Neural crest cell (in vitro differentiated cells): ENCODE measurements at places on chromosomes 1 and 21. TPM values are rescaled to one million over a fixed set of nuclear protein-coding genes. Genes with fewer than 3 reads are reported as not detected.

SLC1A7 gene
- total RNA-seq: not detected in 2 replicates

ID3 gene
- total RNA-seq: 36.2 and 40.9 TPM in 2 replicates

ANGPTL1 gene
- 0.21 and 0.96 TPM in 2 replicates for total RNA-seq

SMPDL3B gene
- total RNA-seq: not detected in 2 replicates

DMBX1 gene
- total RNA-seq: not detected in 2 replicates

HES3 gene
- 23.6 and 25.2 TPM in 2 replicates for total RNA-seq

CPLANE2 gene
- 11.4 and 11.8 TPM in 2 replicates for total RNA-seq

LIN9 gene
- 14.0 and 14.8 TPM in 2 replicates for total RNA-seq

FAM177B gene
- total RNA-seq: 0.47 TPM in 1 of 2 replicates, not detected in the other

SERPINC1 gene
- total RNA-seq: 0.18 TPM in 1 of 2 replicates, not detected in the other

- H3K4me3 ChIP-seq: no peak overlapping the region
- no peaks in the 10 kb centered on the region for H3K36me3 ChIP-seq
- H3K27ac ChIP-seq: no peak overlapping the region
- no peaks in the 10 kb centered on the region for H3K27me3 ChIP-seq
- H3K4me1 ChIP-seq: no peaks in the 10 kb centered on the region
Measured at GRCh38 chr1:89025928-89026327, 3.3 kb upstream of the GBP3 start.

DNA sequence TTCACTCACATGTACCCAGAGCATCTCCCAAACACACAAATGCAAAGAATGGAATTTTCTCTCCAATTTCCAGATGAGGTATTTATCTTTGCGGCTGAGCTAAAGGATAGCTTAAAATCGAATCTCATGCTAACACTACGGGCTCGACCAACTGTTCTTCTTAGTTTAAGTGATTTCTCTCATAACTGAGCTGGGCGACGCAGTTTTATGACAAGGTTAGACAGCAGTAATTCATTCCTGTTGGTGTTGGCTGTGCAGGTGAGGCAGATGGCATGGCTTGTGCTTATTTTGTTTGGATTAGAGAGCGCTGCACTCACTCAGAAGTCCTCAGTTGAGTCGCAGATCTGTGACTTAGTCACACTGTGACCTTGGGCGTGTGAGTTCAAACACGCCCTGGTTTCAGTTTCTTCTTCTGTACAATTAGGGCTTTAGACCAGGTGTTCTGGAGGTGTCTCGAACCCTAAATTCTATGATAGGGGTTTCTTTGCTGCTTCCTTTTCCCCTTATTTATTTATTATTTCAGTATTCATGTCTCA, 41.5 kb upstream of the MRPS6 start:
- no peak for DNase-seq
- peaks cover 8% of the 10 kb centered on the region for H3K4me1 ChIP-seq
- H3K27ac ChIP-seq: no peak overlapping the region
- no peak overlapping the region for H3K4me3 ChIP-seq

GRCh38 chr1:73537400-73537799, 660.6 kb downstream of the LRRIQ3 start:
- peaks cover 10% of the 10 kb centered on the region for H3K36me3 ChIP-seq
- DNase-seq: no peak
- no peak overlapping the region for H3K27ac ChIP-seq
- H3K4me3 ChIP-seq: no peak overlapping the region

DNA sequence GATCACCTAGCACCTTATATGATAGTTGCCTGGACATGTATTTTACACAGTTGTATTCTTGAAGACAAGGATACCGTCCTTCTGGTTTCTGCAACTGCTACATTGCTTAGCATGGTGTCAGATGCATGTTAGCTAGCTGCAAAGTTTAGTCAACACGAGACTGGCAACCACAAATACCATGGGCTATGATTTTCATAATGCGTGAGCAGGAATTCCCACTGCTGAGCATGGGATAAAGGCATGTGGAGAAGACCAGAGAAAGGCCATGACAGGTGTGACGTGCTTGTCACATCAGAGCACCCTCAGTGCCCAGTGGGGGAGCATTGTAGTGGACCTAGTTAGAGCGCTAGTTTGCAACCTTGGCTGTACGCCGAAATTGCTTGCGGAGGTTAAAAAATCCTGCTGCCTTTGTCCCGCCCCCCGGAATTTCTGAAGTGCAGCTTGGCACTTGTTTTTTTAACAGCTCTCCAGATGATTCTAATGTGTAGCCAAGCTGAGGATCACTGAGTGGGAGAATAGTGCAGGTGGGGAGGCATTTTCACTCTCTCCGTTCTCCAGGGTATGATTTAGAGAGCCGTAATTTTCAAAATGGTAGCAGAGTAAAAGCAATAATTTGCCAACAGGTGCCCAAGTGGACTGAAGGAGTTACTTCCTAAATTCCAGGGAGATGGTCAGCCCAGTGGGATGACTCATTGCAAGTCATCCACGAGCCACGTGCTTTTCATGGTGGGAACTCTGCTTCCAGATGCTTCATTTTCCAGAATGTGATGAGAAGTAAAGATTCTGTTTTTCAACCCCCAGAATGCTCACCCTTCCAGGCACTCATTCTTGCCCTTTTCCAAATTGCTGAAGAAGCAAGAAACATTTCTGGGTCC, 81.0 kb downstream of the CNIH3 start:
- no peak overlapping the region for H3K4me3 ChIP-seq
- no peak for DNase-seq
- H3K27ac ChIP-seq: no peak overlapping the region
- H3K36me3 ChIP-seq: no peaks in the 10 kb centered on the region

GRCh38 chr1:25926731-25927496, 20.7 kb upstream of the STMN1 start:
- no peak for DNase-seq
- no peaks in the 10 kb centered on the region for H3K36me3 ChIP-seq
- peak overlapping the region; percentile 39 for H3K4me3 ChIP-seq

DNA sequence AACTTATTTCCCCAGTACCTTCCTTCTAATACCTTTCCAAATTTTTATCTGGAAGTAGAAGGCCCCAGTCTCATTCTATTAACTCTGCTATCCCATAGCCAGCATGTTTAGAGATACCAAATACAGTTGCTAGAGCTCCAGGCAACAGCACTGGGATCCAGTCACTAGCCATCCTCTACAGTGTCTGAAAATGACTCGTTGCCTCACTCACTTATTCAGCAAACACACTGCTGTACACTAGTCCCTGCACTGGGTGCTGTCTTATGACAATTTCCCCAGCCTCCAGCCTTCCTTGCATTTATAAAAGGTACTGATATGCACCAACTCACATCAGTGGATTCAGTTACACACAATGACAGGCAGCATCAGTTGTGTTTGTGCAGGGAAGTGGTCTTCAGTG, 179.0 kb downstream of the DSCAM start:
- no peaks in the 10 kb centered on the region for H3K36me3 ChIP-seq
- DNase-seq: no peak
- H3K4me1 ChIP-seq: peaks cover 4% of the 10 kb centered on the region
- no peaks in the 10 kb centered on the region for H3K27me3 ChIP-seq

GRCh38 chr1:1332031-1332755, 1.1 kb downstream of the TAS1R3 start:
- DNase-seq: no peak
- H3K36me3 ChIP-seq: peaks cover 2% of the 10 kb centered on the region
- no peak overlapping the region for H3K27ac ChIP-seq
- H3K4me1 ChIP-seq: peaks cover 5% of the 10 kb centered on the region
- no peak overlapping the region for H3K4me3 ChIP-seq
